ENCODE measurements at places on chromosomes 3 and 15. TPM values are rescaled to one million over a fixed set of nuclear protein-coding genes. Genes with fewer than 3 reads are reported as not detected.
A peak's percentile ranks its signal among the peaks of the same experiment; 100 is the strongest.

CHRM5 gene
- not detected for polyA plus RNA-seq

ITIH3 gene
- polyA plus RNA-seq: not detected

AP2M1 gene
- 215 TPM for polyA plus RNA-seq

CNBP gene
- 444 TPM for polyA plus RNA-seq

DNA sequence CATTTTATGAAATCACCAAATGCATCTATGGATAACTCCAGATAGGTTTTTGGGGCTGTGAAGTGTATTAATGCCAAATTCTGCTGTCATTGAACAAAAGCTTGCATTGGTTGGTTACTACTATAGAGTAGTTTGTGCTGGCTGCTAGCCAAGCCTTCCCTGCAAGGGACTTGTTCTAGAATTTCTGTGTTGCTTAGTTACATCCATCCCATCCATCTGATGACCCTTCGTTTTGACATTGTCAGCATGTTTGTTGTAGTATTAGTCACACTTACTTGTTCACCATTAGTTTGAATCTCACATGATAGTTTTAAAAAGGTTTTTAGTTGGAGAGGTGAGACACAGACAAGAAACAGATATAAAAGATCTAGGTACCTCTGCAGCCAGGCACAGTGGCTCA lies 7.0 kb upstream of the NIPA2 start:
- H3K27ac ChIP-seq: no peak overlapping the region
- H3K4me1 ChIP-seq: peaks cover 37% of the 10 kb centered on the region
- no peak overlapping the region for H3K4me3 ChIP-seq

GRCh38 chr3:149152420-149152819 lies 23.0 kb downstream of the HPS3 start:
- H3K4me3 ChIP-seq: no peak overlapping the region
- peaks cover 22% of the 10 kb centered on the region for H3K36me3 ChIP-seq
- no peaks in the 10 kb centered on the region for H3K4me1 ChIP-seq
- no peak for DNase-seq
- no peak overlapping the region for H3K27ac ChIP-seq

DNA sequence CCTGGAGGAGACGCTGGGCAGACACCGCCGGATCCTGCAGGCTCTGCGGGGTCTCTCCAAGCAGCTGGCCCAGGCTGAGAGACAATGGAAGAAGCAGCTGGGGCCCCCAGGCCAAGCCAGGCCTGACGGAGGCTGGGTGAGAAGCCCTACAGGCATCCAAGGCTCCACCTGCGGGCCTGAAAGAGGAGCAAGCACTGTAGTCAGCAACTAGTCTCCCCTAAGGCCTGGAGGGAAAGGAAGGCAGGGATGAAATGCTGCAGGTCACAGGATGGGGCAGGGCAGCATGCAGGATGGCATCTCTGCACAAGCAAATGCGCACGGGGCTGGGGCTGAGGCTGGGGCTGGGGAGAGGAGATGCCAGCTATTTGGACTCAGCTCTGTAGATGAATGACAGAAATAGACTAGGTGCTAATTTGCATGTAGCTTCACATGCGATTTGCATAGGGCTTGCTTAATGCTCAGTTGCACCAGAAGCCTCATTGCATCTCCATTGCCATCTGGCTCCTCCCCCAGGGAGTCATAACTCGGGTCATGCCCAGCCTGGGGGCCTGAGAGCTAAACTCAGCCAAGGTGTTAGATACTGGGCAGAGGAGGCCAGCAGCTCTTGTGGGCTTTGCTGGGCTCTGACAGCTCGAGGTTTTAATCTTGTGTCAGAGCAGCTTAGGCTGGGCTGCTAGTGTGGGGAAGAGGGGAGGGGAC lies 5.2 kb upstream of the CPLX3 start:
- peaks cover 17% of the 10 kb centered on the region for H3K27me3 ChIP-seq
- H3K4me1 ChIP-seq: 0 out of 2 replicates have a peak, but pooled peaks cover 7% of the 10 kb centered on the region
- no peaks in the 10 kb centered on the region for H3K36me3 ChIP-seq
- H3K4me3 ChIP-seq: no peak overlapping the region
- no peak overlapping the region for H3K27ac ChIP-seq
- peak; percentile 49 for DNase-seq

- DNase-seq: no peak
- H3K27ac ChIP-seq: no peak overlapping the region
- peaks cover 20% of the 10 kb centered on the region for H3K4me1 ChIP-seq
- no peaks in the 10 kb centered on the region for H3K27me3 ChIP-seq
These were observed 30.3 kb downstream of the SETD2 start for GRCh38 chr3:47133641-47134040.

DNA sequence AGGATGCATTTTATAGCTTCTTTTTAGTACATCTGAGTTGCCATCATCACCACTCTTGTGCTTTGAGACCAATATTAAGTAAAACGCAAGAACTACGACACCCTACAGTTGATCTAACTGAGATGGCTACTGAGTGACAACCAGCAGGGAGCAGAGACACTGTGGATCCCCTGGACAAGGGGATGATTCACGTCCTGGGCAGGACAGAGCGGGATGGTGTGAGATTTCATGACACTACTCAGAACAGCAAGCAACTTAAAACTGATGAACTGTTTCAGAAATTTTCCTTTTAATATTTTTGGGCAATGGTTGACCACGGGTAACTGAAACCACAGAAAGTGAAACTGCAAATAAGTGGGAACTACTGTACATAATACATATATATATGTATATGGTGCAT lies 299.2 kb downstream of the ADAMTS17 start:
- H3K36me3 ChIP-seq: no peaks in the 10 kb centered on the region
- no peak overlapping the region for H3K27ac ChIP-seq
- DNase-seq: no peak
- H3K4me3 ChIP-seq: no peak overlapping the region
- H3K27me3 ChIP-seq: no peaks in the 10 kb centered on the region

GRCh38 chr3:15535732-15536131 lies 14.2 kb upstream of the COLQ start:
- no peak for DNase-seq
- H3K27me3 ChIP-seq: no peaks in the 10 kb centered on the region
- H3K4me3 ChIP-seq: no peak overlapping the region
- H3K27ac ChIP-seq: no peak overlapping the region

- H3K27ac ChIP-seq: no peak overlapping the region
- no peak for DNase-seq
- H3K36me3 ChIP-seq: no peaks in the 10 kb centered on the region
- H3K27me3 ChIP-seq: no peaks in the 10 kb centered on the region
These were observed 36.7 kb upstream of the VILL start for GRCh38 chr3:37953707-37954394.
